ENCODE measurements at places on chromosomes 7 and 10.

- no peak for DNase-seq
Observed at GRCh38 chr10:74960670-74961069, 134.3 kb downstream of the KAT6B start.

GRCh38 chr10:67319976-67320375 is 376.0 kb downstream of the CTNNA3 start:
- no peak for DNase-seq

DNA sequence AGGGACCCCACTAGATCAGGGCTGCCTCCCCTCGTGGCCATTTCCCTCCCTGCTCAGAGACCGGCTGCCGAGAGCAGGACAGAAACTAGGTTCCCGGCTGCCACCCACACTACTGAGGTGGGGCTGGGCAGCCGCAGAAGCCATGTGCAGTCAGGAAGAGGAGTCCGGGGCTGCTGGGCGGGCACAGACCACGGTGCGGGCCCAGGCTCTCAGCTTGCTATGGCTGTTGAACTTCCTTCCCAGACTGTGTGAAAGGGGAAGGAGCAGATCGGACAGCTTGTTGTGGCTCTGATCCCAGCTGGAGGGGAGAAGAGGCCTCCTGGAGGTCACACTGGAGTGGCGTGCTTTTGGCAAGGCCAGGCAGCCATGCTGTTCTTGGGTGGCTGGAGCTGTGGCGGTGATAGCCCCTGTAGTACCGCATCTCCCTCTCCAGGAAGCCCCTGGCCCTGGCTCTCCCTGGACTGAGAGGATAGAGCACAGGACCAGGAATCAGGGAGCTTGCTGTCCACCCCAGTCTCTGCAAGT is 56.8 kb downstream of the HK1 start:
- no peak for DNase-seq

DNA sequence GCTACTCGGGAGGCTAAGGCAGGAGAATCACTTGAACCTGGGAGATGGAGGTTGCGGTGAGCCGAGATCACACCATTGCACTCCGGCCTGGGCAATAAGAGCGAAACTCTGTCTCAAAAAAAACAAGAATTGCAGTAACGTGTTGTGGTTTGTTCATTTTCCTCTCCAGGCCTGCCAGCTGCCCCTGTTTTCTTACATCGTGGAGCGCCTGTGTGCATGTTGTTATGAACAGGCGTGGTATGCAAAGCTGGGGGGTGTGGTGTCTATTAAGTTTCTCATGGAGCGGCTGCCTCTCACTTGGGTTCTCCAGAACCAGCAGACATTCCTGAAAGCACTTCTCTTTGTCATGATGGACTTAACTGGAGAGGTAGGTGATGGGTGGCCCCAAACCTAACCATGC is 52.1 kb downstream of the TRRAP start:
- DNase-seq, result no peak

DNA sequence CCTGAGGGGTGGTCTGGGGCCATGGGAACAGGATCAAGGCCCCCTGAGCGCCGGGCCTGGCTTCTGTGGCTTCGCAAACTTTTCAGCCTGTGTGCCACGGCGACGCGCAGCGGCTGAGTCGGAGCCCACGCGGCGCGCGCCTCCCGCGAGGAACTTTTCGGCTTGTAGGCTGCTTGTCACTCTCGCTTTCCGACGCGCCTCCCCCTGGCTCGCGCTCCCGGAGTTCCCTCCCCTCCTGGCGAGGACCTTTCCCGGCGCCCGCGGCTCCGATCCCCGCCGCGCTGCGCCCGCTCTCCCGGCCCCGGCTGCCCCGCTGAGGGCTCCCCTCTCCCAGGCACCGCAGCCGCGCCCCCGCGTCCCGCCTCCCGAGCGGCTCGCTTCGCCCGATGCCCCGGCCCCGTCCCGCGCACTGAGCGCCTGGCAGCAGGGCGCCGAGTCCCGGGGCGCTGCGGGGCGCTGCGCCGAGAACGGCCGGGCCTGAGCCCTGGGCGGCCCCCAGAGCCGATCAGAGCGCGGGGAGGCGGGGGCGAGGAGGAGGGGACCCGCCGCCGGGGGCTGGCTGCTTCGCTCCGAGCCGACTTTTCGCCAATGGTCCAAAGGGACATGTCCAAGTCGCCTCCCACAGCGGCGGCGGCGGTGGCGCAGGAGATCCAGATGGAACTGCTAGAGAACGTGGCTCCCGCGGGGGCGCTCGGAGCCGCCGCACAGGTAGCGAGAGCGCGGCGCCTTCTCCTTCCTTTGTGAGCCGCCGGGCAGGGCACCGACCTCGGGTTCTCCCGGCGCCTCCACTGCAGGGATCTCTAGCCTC is at the start of gene CACNB2:
Gene CACNB2 (plus strand): TSS at position 276 of the 808 bp plus-strand sequence.
- peak; percentile 79 for DNase-seq

Data from nephron progenitor cell (in vitro differentiated cells).